ENCODE measurements at places on chromosomes 5 and 9.

DNA sequence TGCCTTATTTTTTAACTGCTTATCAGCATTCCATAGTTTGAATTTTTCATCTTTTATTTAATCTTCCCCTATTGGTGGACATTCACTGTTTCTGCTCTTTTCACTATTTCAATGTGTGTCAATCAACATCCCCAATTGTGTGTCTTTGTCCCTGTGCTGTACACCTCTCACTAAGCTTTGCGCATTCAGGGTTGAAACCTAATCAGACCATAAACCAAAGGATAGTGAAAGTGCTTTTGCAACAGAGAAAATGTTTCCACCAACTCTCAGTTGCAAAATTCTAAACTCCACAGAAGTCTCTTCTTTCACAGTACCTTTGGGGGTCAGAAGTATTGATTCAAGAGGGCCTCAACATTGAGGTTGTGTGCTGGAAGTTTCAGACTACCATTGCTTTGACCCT, 127.1 kb upstream of the SAP30L start:
- no peak for DNase-seq

DNA sequence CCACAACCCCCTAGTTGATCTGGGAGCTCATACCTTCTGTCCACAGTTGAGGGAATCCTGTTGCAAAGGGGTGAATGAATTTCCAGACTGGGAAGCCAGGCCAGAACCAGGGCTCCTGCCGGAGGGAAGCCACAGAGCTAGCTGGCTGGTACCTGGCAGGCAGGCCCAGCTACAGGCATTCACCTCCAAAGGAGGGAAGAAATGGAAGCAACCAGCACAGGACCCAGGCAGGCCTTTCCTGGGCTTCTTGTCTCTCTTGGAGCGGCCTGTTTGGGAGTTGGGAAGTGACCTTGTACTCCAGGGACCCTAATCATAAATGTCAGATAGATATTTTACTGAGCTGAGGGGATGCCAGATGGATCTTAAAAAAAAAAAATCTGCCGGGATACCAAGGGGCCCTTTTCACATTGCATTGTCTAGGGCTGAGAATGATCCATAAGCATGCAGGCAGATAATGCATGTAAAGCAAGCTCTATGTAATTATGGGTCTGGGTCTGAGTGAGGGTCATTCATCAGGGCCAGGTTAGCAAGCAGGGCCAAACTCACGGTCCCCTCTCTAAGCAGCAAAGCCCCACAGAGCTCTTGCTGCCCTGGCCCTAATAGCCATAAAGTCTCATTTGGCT, 8.4 kb downstream of the NR2F1 start:
- no peak for DNase-seq

DNA sequence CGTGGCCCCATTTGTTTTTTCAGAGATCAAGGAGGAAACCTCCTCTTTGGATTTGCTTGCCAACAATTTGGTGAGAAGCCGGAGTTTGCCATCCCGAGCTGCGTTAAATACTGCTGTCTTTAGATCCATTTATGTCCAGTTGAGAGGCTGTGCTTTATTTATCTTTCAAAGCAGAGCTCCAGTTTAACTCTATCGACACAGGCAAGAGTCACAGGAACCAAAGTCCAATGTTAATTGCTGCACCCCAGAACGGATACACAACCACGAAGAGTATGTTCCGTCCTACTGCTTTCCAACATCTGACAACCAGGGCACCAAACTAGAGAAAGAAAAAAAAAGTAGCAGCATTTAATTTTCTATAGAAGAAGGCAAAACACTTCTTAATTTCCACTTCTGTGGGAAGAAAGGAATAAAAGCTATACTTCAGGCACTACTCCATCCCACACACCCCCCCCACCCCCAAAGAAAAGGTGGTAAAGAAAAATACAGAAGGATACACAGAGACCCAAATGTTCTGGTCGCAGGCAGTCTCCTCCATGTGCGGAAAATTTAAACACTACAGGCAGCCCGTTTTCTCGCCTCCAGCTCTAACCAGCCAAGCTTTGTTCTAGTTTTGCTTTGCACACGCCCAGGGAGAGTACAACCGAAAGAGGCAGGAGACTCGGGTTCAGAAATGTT, 1.1 kb downstream of the FEM1C start:
- DNase-seq: peak; percentile 10

- DNase-seq: no peak
Measured at GRCh38 chr5:181100121-181100875, 30.7 kb downstream of the OR2V1 start.

GRCh38 chr9:70418822-70419555, 4.5 kb upstream of the KLF9 start:
- peak; percentile 78 for DNase-seq

All from activated gamma-delta T cell treated with anti-CD3 and anti-CD28 coated beads, Interleukin-2, amount 50 U/mL, for 16 hours (primary cell).